ENCODE measurements at places on chromosomes 16 and 17.

DNA sequence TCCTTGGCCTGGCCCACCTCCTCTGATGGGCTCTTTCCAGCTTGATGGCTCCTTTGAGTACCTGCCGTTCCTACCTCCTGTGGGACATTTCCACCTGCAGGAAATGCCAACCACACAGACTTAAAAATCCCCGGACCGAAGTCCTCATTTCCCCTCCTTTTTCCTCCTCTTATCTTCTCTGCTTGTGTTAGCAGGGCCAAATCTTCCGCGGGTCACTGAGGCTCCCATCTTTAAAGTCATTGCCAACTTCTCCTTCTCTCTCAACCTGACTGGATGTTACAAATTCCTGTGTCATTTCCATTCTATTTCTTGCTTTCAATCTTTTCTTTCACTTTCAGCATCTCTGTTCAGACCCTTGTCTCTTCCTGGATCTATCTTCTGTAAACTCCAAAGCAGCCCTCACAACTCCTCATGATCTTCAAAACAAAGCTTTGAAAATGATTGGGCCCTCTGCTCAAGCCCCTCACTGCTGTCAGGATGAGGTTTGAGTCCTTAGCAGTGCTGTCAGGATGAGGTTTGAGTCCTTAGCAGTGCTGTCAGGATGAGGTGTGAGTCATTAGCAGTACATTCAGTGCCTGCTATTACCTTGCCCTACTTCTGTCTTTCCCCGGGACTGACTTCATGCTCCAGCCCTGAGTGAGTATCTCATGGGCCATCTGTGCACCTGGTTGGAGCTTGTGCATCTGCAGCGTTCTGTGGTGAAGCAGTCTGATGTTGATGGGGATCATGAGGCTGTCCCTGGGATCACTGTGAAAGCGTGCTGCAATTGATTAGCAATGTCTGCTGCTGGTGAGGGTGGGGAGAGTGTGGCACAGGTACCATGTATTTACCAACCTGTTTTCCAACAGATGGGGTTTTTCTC, 100.1 kb downstream of the IRF8 start:
- DNase-seq = no peak

DNA sequence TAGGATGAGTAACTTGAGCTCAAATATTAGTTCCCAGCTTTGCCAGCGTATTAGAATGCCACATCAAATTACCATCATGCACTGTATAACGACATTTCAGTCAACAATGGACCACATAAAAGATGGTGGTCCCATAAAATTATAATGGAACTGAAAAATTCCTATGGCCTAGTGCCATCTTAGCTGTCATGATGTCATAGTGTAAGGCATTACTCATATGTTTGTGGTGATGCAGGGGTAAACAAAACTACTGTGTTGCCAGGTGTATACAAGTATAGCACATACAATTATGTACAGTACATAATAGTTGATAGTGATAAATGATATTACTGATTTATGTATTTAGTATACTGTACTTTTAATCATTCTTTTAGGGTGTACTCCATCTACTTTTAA, 54.4 kb upstream of the NETO2 start:
- DNase-seq = no peak

DNA sequence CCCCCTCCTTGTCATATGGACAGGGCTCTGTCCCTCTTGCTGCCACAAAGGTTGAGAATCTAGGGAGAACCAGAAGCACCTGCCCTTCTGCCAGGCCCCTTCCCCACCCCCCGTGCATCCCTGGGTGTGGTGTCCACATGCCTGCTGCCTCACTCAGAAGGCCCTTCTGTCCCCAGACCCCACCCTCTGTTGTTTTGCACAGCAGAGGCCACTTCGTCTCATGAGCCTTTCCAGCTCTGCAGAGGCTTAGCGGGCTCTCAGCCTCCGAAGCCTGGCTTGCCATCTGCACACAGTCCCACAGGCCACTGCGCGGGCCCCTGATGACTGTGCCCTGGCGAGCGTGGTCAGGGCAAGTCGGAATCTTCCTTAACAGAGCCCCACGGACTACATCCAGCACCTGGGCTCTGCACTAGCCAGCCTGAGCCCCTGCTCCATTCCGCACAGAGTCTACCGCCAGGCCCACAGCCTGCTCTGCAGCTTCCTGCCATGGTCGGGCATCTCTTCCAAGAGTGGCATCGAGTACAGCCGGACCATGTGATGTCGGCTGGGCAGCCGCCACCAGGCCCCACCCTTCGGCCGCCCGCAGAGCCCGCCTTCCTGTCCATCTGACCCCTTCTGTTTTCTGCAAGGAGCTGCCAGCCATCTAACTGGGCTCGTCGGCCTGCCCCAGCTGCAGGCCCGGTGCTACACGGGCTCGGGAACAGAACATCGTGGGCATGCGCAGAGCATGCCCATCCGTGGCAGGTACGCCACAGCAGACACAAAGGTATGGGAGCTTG, 10.8 kb downstream of the C16orf90 start:
- DNase-seq = no peak

GRCh38 chr17:73394512-73395450, 83.0 kb upstream of the CDC42EP4 start:
- no peak for DNase-seq
